Muscle of arm (tissue), 14 donors: ENCODE measurements at places on chromosomes 16 and 17. TPM values are rescaled to one million over a fixed set of nuclear protein-coding genes. Genes with fewer than 3 reads are reported as not detected.

DNA sequence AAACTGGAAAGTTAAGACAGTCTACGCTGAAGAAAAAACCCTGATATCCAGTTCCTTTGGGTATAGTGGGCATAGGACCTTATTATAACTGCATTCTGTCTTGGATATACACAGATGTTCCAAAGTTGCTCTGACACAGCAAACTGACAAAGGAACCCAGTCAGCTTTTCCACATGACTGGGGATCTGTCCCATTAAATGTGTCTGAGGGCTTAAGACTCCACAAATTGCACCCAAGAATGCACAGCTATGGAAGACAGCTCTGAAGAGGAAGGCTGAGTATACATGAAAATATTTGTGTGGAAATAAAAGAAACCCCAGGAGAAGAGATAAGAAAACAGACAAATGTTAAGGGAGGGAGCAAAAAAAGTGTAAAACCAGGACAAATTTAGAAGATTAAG lies 114.1 kb downstream of the SPAG9 start:
- DNase-seq: no peak

- no peak for DNase-seq
Observed at GRCh38 chr17:50615828-50616227, 18.9 kb upstream of the ABCC3 start.

DNA sequence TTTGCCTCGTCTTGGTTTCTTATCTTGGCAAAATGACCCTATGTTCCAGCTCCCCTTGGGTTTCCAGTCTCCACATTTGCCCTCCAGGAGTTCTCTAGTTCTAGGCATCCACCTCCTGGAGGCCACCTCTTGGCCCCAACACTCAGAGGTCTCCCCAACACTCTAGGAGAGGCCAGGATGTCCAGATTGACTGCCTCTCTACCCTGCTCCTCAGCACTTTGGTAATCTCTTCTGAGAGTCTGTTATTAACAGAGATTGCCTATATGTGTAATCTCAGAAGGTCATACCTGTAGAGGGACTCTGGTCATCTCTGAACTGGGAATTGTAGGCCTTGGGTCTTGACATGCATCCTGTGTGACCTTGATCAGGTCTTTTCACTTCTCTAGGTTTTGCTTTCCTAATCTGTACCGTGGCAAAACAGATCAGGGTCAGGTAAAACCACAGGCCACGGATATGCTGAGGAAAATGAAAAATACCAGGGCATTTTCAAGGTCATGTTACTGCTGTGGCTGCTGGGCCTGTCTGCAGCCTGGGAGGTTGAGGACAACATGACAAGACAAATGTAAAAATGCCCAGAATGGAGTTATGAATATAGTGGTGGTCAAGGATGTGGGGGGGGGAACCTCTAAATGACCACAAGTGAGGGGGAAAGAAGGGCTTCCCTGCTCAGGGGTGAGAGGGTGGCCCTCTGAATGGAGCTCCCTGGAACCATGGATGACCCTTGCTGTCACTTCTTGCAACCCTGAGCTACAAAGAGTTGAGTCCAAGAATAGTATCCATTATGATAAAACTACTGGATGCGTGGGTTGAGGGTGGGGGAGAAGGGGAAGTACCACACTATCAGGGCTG lies 5.0 kb upstream of the CCL4L2 start:
- no peak for DNase-seq

DNA sequence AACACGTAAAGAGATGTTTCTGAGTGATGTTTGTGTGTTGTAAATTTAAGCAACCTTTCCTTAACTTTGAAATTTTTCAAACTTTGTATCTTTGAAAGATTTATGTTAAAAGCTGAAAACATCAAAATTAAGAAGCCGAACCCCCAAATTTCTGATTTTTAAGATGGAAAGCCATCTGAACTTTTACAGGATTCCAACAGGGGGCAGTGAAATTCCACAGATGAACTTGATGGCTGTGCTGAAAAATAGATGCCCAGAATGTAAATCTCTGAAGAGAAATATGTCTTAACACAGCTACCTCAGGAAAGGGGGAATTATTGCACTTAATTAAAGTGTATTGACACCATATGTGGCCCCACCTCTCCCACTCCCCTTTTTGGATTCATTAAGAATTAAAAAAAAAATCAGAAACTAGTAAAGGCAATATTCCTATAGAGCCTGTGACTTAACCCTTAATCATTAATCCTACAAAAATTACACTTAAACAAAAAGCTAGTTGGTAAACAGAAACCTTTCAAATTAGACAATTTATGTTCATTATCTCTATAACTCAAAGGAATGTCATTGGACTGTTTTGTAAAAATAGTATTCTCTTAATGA lies 597.9 kb downstream of the KCNJ2 start:
- peak; percentile 30 for DNase-seq

The GFER gene
- polyA plus RNA-seq: 17.9 TPM

The CHST4 gene
- polyA plus RNA-seq: 0.15 TPM

- peak; percentile 23 for DNase-seq
Observed at GRCh38 chr17:74211912-74212208, 1.5 kb upstream of the TTYH2 start.

DNA sequence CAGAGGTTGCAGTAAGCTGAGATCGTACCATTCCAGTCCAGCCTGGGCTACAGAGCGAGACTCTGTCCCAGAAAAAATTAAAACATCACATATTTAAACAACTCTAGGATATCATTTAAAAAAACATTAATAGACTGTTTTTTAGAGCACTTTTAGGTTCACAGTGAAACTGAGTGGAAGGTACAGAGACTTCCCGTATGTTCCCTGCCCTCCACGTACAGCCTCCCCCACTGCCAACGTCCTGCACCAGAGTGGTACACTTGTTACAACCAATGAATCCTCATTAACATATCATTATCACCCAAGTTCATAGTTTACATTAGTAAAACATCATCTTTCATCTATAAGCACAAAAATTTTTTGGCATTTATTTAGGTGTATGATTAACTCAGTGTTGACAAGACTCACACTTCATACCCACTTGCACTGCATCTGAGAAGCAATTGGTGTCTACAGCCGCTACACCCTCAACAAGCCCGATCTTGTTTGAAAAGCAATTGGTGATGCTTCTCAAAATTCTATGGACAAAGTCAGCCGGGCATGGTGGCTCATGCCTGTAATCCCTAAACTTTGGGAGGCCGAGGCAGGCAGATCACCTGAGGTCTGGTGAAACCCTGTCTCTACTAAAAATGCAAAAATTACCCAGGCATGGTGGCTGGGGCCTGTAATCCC lies 39.9 kb upstream of the STH start:
- no peak for DNase-seq

The HSF5 gene
- polyA plus RNA-seq: 0.23 TPM

DNA sequence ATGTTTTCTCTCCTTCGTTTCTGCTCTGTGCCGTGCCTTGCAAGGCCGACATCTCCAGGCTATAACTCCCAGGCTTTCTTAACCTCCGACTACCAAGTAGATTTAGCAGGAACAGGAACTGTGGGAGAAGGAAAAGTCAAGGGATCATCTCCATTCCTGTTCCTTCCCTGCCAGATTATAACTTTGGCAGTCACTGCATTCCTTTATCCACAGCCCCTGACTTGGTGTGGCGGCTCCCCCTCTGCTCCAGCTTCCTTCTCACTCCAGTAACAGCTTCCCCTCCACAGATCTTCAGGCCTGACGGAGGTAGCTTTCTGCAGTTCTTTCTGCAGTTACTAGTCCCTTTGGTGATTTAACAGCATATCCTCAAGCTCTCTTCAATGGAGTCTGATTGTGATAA lies 234.6 kb upstream of the MON1B start:
- no peak for DNase-seq

DNA sequence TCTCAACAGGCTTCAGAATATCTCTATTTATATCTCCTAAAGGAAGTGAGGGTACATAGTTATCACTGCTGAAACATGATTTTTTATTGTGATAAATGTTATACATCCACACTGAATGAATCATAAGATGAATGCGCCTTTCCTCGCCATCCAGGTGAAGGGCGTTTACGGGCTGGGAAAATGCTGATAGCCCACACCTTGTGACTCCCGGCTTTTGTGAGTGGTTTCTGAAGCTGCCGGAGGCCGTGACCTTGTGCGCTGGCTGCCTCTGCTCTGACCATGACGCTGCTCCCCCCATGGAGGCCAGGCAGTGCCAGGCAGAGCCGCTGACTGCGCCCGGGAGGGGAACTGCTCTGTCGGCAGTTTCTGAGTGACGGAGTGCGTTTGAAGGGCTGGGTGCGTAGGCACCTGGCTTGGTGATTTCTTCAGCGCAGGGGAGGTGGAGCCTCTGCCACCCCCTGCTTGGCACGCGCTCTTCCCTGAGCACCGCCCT lies 97.2 kb downstream of the RAP1GAP2 start:
- no peak for DNase-seq

DNA sequence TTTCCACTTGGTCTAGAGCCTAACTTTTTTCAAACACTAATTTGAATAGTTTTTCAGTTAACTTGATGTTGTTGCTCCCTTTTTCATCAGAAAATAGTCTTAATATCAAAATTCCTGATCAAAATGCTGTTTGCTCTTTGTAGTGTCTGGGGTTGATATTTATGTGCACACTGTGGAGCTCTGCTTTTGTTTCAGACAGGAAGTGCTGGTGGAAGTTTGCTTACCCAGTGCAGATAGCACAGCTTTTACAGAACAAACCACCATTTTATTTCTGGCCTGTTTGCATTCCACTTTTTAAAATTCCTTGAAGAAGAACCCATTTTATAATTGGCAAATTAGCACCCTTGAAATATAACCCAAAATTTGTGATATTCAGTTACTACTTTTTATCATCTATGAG lies 125.4 kb downstream of the MRTFB start:
- no peak for DNase-seq

DNA sequence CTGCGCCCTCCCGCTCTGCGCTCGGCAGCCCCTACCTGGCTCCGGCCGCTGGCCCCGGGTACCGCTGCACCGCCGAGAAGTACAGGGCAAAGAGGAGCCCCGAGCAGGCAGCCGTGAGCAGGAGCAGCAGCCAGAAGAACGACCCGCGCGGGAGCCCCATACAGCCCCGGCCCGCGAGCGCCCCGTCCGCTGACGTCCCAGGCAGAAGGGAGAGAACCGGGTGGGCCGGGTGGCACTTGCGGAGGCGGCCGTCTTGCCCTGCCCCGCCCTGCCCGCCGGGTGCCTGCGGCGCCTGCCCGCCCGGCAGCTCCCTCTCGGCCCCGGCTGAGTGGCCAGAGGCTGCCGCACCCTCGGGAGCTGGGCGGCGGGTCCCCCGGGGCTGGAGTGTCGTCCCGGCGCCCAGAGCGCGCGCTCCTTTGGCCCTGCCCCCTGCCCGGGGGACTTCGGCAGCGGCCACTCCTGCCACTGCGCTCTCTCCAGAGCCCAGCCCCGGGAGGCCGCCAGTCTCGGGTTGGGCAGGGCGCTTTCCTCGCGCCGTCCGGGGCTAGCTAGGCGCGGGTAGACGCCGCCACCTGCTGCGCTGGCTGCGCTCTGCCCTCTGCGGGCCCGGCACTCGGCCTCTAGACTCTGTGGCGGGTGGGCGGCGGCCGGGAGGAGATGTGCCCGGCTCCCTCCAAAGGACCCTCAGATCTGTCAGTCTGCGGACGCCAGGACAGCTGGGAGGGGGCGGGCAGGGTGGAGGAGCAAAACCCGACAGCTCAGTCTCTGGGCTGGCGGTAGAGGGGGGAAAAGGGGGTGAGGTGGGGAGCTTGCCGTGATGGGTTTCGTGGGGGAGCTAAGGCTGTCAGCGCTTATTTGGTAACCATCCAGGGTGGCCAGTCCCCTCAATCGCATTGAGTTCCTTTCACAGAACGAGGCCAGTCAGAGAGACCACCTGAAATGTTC lies at the start of gene ST6GALNAC2:
Gene ST6GALNAC2 (minus strand): TSS at position 212 of the 945 bp plus-strand sequence. CDS start 52 bp downstream, at position 160.
- DNase-seq: no peak

The ITGA2B gene
- polyA plus RNA-seq: 2.4 TPM

GRCh38 chr17:81863833-81864768 lies 3.8 kb upstream of the P4HB start:
- DNase-seq: no peak

GRCh38 chr16:54576785-54577184 lies 290.2 kb upstream of the IRX3 start:
- DNase-seq: no peak

DNA sequence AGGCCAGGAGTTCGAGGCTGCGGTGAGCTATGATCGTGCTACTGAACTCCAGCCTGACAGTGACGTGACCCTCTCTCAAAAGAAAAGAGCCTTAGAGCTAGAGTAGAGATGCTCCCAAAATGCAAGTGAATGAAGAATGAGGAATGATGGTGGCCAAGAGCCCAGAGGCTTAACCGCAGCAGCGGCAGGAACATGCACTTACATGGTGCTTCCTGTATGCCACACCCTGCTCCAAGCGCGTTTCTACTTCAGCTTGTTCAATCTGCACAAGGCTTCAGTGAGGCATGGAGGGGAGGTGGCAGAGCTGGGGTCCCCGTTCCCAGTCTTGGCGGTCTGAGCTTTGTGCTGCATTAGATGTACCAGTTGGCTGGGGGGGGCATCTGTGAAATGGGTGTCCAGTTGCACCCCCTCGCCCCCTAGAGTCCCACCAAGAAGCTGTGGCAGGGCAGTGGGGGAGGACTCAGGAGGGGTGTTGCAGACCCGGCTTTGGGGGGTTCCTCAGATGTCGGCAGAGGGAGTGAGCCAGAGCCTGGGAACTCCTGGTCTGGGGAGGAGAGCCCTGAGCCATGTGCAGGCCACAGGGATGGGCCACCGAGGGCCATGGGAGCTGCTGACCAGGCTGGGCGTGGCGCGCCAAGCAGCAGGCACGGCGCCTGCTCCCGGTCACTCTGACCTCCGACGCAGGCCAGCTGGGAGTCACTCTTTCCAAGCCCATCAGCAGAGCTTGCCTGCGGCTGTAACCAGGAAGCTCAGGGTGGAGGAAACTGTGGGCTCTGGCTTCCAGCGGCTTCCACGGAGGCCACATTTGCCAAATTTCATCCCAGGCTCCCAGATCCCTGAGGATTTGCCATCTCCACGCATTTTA lies 260.1 kb downstream of the PARN start:
- no peak for DNase-seq

- DNase-seq: no peak
Observed at GRCh38 chr16:84369105-84369504, 767 bp downstream of the ATP2C2 start.

The EVPLL gene
- not detected for polyA plus RNA-seq

GRCh38 chr16:66476328-66477027 lies 49.4 kb downstream of the BEAN1 start:
- no peak for DNase-seq

- peak; percentile 78 for DNase-seq
Observed at GRCh38 chr16:66660422-66661209, 35.9 kb downstream of the CMTM4 start.
